Transverse colon (tissue), 4 donors: ENCODE measurements at places on chromosomes 6 and 20.

DNA sequence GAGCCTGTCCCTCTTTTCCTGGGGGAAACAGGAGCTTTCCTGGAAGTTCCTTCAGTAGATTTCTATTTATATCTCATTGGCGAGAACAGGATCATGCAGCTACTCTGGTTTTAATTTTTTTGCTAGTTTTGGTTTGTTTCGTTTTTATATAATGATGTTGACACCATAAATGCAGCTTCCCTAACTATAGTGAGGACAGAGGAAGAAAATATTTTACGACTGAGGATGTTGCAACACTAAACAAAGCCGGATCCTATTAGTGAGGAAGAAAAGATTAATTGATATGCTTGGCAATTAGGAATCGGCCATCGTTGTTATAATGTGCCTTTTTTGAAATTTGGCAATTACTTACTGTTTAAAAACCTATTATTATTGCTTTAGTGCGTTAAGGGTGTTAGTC is 16.6 kb downstream of the KDM1B start:
- H3K4me3 ChIP-seq, result no peak overlapping the region
- no peak overlapping the region for H3K27ac ChIP-seq
- peaks cover 32% of the 10 kb centered on the region for H3K36me3 ChIP-seq
- no peaks in the 10 kb centered on the region for H3K4me1 ChIP-seq
- H3K27me3 ChIP-seq, result no peaks in the 10 kb centered on the region
- DNase-seq, result no peak

DNA sequence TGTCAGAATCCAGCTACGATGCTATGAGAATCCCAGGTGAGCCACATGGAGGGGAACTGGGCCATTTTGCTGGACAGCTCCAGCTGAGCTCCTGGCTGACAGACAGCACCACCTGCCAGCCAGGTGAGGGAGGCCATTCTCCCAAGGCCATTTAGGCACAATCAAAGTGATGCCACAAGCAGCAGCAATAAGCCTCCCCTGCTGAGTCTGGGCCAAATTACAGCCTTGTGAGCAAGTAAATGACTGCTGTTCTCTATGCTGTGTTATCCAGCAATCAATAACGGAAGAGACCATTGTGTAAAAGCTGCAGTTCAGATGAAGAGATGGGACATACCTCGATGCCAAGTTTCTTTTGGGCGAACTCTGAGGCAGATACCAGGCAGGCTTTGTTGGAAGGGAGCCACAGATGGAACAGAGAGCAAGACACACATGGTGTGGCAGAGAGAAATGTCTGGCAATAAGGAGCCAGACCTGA is 14.0 kb upstream of the SCGN start:
- H3K4me3 ChIP-seq, result no peak overlapping the region
- H3K27ac ChIP-seq, result no peak overlapping the region

DNA sequence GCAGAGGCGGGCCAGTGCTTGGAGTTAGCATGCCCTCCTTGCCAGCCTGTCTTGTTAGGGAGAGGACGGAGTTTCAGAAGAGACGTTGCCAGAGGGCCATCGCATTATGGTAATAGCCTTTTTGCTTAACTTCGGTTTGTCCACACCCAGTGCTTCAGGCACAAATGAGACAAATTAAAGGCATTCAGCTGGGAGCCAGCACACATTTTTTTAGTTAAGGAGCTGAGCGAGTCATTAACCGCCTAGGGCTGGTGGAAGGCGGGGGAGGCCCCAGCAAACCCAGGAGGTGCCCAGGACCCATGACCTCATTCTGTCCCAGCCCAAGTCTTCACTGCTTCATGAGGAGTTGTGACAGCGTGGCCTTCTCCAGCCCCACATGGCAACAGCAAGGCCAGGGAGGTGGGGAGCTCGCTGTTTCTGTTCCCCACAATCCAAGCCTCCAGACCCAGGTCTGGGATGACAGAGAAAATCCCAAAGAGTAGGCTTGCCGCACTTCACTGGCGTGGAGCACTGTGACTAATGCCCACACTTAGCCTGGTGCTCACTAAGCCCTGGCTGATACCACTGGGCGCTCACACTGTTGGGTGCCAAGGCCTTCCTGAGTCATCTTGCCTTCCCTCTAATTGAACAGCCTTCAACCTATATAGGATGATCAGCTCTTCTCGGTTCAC is 237.1 kb downstream of the ANKRD60 start:
- H3K27ac ChIP-seq, result peak overlapping the region; percentile 59
- H3K4me1 ChIP-seq, result peaks cover 35% of the 10 kb centered on the region
- H3K4me3 ChIP-seq, result no peak overlapping the region
- H3K36me3 ChIP-seq, result no peaks in the 10 kb centered on the region
- H3K27me3 ChIP-seq, result no peaks in the 10 kb centered on the region
- peak; percentile 34 for DNase-seq

GRCh38 chr6:28922004-28922820 is 1.6 kb downstream of the TRIM27 start:
- H3K27me3 ChIP-seq, result no peaks in the 10 kb centered on the region
- peaks cover 24% of the 10 kb centered on the region for H3K4me1 ChIP-seq
- H3K27ac ChIP-seq, result peak overlapping the region; percentile 97
- H3K36me3 ChIP-seq, result peaks cover 17% of the 10 kb centered on the region
- H3K4me3 ChIP-seq, result peak overlapping the region; percentile 57

- no peaks in the 10 kb centered on the region for H3K27me3 ChIP-seq
- H3K36me3 ChIP-seq, result no peaks in the 10 kb centered on the region
Observed at GRCh38 chr6:129475477-129476247, 234.3 kb downstream of the ARHGAP18 start.

DNA sequence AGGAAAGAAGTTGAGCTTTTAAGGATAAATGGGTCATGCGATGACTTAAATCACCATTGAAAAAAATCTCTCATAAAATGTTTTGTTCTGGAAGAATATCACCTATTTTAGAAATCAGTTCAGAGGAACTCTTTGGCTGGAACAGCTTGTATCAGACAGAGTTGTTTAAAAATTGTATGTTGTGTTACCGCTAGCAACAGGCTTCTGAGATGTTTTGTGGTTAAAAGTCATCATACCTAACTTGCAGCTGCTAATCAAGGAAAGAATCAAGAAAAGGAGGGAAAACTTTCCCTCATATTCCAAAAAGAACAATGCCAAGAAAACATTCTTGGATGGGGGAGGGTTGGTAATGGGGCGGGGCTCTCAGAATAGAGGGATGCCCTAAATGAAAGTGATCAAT is 220.7 kb upstream of the CITED2 start:
- no peaks in the 10 kb centered on the region for H3K27me3 ChIP-seq
- no peaks in the 10 kb centered on the region for H3K36me3 ChIP-seq
- H3K4me1 ChIP-seq, result peaks cover 82% of the 10 kb centered on the region

GRCh38 chr6:2857580-2858337 is 16.1 kb upstream of the SERPINB1 start:
- peak overlapping the region; percentile 56 for H3K27ac ChIP-seq
- H3K27me3 ChIP-seq, result no peaks in the 10 kb centered on the region
- DNase-seq, result peak; percentile 51
- H3K36me3 ChIP-seq, result no peaks in the 10 kb centered on the region
- no peak overlapping the region for H3K4me3 ChIP-seq
- peaks cover 16% of the 10 kb centered on the region for H3K4me1 ChIP-seq

GRCh38 chr6:156450421-156450820 is 326.8 kb upstream of the ARID1B start:
- no peak for DNase-seq
- H3K27me3 ChIP-seq, result no peaks in the 10 kb centered on the region
- no peak overlapping the region for H3K27ac ChIP-seq
- peaks cover 5% of the 10 kb centered on the region for H3K4me1 ChIP-seq
- H3K36me3 ChIP-seq, result no peaks in the 10 kb centered on the region

DNA sequence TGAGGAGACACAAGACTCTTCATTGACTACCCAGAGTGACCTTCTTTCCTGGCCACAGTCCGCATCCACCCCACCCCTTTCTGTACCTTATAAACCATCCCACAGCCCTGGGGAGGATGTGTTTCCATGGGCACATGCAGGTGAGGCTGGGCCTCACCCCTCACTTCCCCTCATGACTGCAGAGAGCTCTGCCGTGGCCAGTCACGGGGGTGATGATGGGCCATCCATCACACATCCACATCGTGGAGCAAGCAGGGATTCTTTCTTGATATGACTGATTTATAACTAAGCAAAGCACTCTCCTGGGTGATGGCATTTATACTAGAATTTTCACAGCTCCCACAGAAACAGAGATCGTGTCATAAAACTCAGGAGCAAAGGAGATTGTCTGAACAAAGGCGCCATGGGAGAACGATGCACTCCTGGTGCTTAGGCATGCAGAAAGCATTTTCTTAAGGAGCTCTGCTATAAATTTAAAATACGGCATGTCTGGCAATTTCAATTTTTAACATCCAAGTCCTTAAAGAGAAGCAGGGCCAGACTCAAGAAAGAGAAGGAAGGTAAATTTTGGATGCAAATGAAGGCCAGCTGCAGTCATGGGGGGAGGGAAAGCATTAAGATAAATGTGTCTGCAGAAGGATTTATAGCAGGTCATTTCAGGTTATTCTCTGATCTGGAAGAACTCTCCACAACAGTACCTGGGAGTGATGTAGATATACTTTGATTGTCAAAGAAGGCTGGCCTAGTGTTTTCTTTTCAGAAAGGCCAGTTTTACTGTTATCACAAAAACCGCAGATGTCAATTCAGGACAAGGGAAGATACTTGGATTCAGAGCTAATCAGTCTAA is 777.0 kb downstream of the C6orf118 start:
- DNase-seq, result no peak
- no peaks in the 10 kb centered on the region for H3K27me3 ChIP-seq
- no peak overlapping the region for H3K27ac ChIP-seq
- H3K36me3 ChIP-seq, result no peaks in the 10 kb centered on the region
- H3K4me3 ChIP-seq, result no peak overlapping the region

DNA sequence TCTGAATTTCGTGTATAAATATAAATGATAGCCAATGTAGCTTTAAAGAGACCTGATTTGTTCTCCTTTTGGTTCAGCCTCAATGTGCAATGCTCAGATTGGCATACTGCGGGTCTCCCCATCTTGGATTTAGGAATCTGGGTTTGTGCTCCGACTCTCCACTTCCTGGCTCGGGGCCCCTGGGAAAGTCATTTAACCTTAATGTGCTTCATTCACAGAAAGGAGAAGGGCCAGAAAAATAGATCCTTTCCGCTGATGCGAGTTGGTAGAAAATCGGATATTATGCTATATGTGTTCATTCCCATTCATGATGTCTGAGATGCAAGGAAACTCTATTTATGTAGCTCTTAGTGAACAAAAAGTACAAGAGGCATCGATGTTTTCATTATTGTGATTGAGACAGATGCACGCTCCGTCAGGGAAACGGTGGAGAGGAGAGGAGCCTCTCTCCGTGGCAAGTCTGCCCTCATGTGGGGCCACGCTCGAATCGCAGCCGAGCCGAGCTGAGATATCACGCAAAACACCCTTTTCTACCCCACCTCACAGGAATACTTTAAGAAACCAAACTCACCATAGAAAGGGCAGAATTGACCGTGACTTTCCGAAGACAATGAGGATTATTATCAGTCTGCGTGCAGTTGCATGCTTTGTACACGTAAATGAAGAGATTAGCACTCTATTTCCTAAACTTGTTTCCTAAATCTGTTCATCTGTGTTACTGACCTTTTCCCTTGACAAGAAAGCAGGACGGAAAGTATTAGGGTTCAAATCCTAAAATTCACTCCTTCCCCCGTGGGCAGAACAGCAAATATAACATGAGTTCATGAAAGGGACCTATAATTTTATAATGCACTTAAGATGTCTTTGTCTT is 136.6 kb downstream of the COL9A1 start:
- H3K36me3 ChIP-seq, result no peaks in the 10 kb centered on the region
- no peak overlapping the region for H3K27ac ChIP-seq
- no peaks in the 10 kb centered on the region for H3K4me1 ChIP-seq
- H3K4me3 ChIP-seq, result no peak overlapping the region

DNA sequence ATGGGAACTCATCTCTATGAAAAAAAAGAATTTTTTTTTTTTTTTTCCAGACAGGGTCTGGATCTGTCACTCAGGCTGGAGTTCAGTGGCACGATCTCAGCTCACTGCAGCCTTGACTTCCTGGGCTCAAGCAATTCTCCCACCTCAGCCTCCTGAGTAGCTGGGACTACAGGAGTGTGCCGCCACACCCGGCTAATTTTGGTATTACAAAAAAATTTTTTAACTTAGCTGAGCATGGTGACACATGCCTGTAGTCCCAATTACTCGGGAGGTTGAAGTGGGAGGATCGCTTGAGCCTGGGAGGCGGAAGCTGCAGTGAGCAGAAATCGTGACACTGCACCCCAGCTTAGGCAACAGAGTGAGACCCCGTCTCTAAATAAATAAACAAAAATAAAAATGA is 7.5 kb downstream of the DEF6 start:
- H3K27ac ChIP-seq, result no peak overlapping the region
- H3K4me1 ChIP-seq, result peaks cover 8% of the 10 kb centered on the region
- DNase-seq, result no peak
- H3K27me3 ChIP-seq, result no peaks in the 10 kb centered on the region

DNA sequence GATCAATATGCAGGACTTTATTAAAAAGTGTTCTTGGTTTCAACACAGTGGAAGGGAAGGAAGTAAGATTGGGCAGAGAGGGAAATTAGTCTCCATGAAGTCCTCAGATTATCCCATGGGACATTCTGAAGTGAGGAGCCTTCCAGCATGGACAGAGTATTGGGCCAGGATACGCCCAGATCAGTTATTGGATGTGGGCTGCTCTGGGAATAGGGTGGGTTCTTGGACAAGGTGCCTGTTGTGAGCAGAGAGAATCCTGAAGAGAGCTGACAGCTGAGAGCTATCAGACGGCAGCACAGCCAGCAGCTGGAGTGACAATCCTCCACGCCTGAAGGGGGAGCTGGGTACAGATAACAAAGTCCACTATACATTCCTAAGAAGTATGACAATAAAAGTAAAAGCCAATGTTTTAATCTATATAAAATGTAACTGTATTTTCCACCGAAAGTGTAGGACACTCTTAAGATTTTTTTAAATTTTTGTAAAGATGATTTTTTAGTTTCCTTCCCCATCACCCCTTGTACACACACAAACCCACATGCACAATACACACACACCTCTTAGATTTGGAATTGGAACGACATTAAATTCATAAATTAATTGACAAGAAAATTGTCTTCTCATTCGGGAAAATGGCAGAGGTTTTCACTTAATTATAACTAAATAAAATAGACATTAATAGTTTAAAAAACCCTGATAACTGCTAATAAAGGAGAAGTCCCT is 107.8 kb downstream of the FBXO5 start:
- no peaks in the 10 kb centered on the region for H3K36me3 ChIP-seq
- H3K4me3 ChIP-seq, result no peak overlapping the region
- no peak for DNase-seq
